ENCODE measurements at places on chromosomes 6 and 20. TPM values are rescaled to one million over a fixed set of nuclear protein-coding genes. Genes with fewer than 3 reads are reported as not detected.
A peak's percentile ranks its signal among the peaks of the same experiment; 100 is the strongest.

The SNAI1 gene
- total RNA-seq, result 3.2 TPM

The DLL1 gene
- 1.4 TPM for total RNA-seq

- DNase-seq, result peak; percentile 49
These were observed 37.7 kb upstream of the SLC4A11 start for GRCh38 chr20:3276680-3277015.

DNA sequence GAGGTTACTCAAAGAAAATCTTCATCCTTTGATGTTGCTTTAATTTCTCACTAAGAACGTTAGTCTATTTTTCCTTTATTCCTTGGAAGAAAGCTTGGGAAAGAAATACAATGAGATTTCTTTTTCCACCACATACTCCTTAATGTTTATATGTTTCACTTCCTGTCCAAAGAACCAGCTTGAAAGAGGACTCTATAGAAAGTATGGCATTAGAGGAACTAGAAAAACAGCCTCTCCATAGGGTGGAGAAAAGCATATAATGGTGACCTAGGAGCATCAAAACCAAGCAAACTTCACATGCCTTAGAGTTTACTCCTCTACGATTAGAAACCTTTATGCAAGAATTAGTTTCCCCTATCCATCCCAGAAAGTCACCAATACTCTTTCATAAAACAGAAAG lies 131.1 kb downstream of the OPRM1 start:
- DNase-seq, result no peak

GRCh38 chr6:2695454-2696095 lies 55.1 kb downstream of the MYLK4 start:
- DNase-seq, result peak; percentile 17

Data from HT1080 (cell line).